ENCODE measurements at places on chromosomes 6 and 20.

- no peak for DNase-seq
Observed at GRCh38 chr6:30787954-30788353, 43.6 kb upstream of the IER3 start.

DNA sequence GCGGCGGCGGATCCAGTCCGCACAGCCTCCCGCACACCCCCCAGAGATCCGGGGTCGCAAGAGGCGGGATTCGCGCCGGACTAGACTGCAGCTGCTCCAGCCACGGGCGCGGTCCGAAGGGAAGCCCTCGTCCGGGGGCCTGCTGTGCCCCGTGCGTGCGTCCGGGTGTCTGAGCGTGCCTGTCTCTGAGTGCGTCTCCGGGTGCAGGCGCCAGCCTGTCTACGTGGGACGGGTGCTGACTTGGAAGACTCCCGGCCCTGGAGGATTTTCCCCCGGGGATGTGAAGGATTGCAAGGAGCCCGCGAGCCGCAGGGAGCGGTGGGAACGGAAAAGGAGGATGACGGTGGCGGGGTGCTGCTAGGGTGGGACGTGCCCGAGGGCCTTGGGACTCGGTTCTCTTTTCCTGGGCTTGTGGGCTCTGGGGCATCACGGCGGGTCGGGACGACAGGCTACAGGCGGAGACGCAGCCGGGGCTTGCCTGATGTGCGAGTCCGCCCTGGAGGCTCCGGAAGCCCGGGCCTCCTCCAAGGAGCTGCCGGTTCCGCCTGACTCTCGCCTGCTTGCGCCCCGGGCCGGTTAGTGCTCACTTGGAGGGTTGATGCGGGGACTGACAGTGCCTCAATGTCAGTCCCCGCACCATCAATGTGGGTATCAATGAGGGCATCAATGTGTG lies 5.7 kb downstream of the MAFB start:
- DNase-seq = no peak

GRCh38 chr6:147508042-147508865 lies at the start of gene SAMD5:
TSS of gene SAMD5 (plus strand) at chr6:147508690. CDS start at chr6:147508929, 239 bp downstream.
- peak; percentile 42 for DNase-seq

DNA sequence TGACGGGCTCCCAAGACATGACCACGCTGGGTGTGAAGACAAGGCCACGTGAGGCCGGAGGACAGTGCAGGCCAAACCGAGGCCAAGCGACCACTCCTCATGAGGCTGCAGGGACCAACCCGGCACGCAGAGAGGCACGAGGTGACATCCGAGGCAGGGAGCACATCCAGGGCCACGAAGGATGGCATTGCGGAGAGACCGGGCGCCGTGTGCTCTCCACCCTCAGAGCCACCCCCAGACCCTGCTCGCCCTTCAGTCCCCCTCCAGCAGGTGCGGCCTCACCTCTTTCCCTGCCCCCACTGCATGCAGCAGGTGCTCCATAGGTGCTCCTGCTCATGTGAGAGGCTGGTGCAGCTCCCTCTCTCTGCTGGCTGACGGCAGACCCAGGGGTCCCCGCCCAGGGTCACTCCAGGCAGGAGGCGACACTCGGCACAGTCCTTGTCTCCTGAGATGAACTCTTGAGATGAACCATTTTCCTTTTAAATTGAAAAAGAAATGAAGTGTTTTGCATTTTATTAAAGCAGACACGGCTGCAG lies 33.8 kb upstream of the CHRNA4 start:
- no peak for DNase-seq

GRCh38 chr6:27043244-27043643 lies 204.3 kb upstream of the PRSS16 start:
- no peak for DNase-seq

DNA sequence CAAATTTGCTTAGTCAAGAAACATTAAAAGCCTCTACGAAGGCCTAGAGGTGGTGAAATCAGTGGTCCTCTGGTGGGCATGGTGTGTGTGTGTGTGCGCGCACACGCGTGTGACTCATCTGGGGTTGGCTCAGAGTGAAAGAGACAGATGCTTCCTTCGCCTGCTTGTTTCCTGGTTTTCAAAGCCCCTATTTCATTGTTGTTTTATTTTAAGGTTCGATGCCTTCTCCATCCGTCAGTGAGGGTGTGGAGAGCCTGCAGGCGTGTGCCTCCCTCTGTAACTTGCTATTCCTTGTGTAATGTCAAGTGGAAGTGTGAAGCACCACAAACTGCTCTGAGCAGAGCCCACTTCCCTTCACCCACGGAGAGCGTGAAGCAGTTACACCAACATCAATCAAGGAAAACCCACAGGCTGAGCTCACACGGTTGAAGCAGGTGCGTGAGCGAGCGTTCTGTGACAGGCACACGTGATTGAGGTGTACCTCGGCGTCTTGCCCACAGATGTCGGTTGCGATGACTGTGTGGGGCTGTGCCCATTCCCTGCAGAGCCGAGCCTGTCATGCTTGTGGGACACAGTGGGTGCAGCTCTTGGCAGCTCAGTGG lies 233.9 kb downstream of the PRL start:
- no peak for DNase-seq

- DNase-seq = no peak
Observed at GRCh38 chr20:4573564-4574355, 147.9 kb upstream of the PRND start.

- no peak for DNase-seq
Observed at GRCh38 chr20:58155148-58155925, 73.1 kb downstream of the ANKRD60 start.

- no peak for DNase-seq
Observed at GRCh38 chr6:125165256-125165655, 11.7 kb downstream of the TPD52L1 start.

- DNase-seq = no peak
Observed at GRCh38 chr6:37109714-37110499, 60.0 kb upstream of the PIM1 start.
